ENCODE measurements at places on chromosomes 12 and 14. TPM values are rescaled to one million over a fixed set of nuclear protein-coding genes. Genes with fewer than 3 reads are reported as not detected.

DNA sequence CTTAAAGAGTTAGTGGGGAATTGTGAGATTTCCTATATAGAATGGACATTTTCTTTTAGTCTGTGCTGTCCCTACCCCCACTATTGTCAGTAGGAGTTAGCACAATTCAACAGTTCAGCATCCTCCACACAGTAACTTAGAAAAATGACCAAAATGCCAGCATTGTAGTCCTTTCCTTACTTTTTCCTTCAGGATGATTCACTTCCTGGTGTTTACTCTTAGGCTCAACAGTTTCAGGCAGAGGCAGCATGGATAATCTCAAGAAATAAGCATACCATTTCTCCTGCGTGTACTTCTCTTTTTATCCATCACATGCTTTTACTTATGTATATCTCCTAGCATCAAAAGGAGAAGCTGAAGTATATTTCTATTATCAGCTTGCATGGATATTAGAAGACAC, 683.4 kb downstream of the SLC16A7 start:
- H3K36me3 ChIP-seq: no peaks in the 10 kb centered on the region
- no peaks in the 10 kb centered on the region for H3K27me3 ChIP-seq
- H3K27ac ChIP-seq: no peak overlapping the region
- DNase-seq: no peak
- no peak overlapping the region for H3K4me3 ChIP-seq
- no peaks in the 10 kb centered on the region for H3K4me1 ChIP-seq

DNA sequence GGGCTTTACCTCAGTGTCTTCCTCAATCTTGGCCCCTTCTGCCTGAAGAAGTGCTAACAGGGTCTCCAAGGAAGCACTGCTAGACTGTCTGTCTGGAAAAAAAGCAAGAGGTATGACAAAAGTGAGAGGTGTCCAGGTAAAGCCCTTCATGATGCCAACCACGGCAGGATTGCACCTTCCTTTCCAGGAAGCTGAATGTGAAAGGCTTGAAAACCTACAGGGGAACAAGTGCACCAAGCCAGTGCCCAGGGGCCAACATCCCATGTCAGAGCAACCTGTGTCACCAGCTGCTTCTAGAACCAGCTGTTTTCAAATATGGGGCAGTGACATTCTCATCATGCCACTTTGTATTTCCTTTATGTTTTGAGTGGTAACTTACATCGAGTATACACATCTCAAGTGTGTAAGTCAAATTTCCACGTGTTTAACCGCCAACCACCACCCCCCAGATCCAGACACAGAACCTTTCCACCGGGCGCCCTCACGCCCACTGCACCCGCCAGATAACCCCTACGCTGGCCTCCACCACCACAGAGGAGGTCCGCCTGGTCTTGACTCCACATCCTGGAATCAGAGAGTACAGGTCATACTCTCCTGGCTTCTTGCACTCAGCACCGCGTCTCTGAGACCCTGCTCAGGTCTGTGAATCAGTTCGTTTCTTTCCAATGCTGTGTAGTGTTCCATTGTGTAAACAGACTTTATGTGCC, 27.3 kb downstream of the VPS37B start:
- H3K4me3 ChIP-seq: no peak overlapping the region
- no peak for DNase-seq
- H3K27me3 ChIP-seq: no peaks in the 10 kb centered on the region
- H3K27ac ChIP-seq: no peak overlapping the region
- peaks cover 33% of the 10 kb centered on the region for H3K4me1 ChIP-seq

- no peaks in the 10 kb centered on the region for H3K27me3 ChIP-seq
- H3K36me3 ChIP-seq: no peaks in the 10 kb centered on the region
- DNase-seq: no peak
- H3K4me3 ChIP-seq: no peak overlapping the region
- no peak overlapping the region for H3K27ac ChIP-seq
- H3K4me1 ChIP-seq: no peaks in the 10 kb centered on the region
These were observed 25.1 kb upstream of the BATF start for GRCh38 chr14:75497191-75497590.

DNA sequence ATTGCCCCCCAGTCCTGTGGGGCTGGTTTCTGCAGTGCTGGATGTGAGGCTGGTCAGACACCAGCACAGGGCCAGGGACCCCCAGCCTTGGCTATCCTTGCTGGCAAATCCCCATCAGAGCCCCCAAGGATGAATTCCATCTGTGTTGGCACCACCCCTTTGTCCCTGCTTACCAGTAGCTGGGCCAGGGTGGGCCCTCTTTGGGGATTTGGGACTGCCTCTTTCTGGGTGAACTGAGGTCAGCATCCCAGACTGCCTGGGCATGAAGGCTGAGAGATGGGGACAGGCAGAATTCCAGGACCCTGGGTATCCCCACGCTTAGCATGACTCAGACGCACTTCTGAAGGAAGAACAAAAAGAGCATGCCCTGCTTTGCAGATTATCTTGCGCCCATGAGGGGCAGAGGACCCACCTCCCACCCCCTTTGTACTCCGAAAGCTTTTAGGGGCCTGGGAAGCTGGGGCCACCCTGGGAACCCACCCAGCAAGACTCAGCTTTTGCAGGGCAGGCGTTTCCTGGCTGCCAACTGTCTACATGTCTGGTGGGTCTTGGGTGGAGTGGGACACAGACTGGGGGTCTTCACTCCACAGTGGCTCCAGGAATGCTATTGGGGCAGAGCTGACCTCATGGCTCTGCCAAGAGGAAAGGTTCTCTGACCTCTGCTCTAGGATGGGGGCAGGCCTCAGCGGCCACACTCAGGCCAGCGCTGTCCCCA, 26.8 kb downstream of the RFLNA start:
- no peaks in the 10 kb centered on the region for H3K27me3 ChIP-seq
- H3K4me1 ChIP-seq: no peaks in the 10 kb centered on the region
- H3K4me3 ChIP-seq: no peak overlapping the region
- no peak overlapping the region for H3K27ac ChIP-seq
- no peaks in the 10 kb centered on the region for H3K36me3 ChIP-seq
- no peak for DNase-seq

Gene TGM1
- 0.33 TPM for total RNA-seq

- no peaks in the 10 kb centered on the region for H3K27me3 ChIP-seq
- H3K36me3 ChIP-seq: no peaks in the 10 kb centered on the region
- H3K4me1 ChIP-seq: no peaks in the 10 kb centered on the region
- H3K27ac ChIP-seq: no peak overlapping the region
- H3K4me3 ChIP-seq: no peak overlapping the region
- DNase-seq: no peak
These were observed 42.2 kb upstream of the DBX2 start for GRCh38 chr12:45093051-45093450.

- no peaks in the 10 kb centered on the region for H3K36me3 ChIP-seq
- DNase-seq: no peak
- H3K27ac ChIP-seq: no peak overlapping the region
- H3K27me3 ChIP-seq: no peaks in the 10 kb centered on the region
- peaks cover 3% of the 10 kb centered on the region for H3K4me1 ChIP-seq
- no peak overlapping the region for H3K4me3 ChIP-seq
These were observed 143.4 kb upstream of the NAV3 start for GRCh38 chr12:77687321-77687720.

DNA sequence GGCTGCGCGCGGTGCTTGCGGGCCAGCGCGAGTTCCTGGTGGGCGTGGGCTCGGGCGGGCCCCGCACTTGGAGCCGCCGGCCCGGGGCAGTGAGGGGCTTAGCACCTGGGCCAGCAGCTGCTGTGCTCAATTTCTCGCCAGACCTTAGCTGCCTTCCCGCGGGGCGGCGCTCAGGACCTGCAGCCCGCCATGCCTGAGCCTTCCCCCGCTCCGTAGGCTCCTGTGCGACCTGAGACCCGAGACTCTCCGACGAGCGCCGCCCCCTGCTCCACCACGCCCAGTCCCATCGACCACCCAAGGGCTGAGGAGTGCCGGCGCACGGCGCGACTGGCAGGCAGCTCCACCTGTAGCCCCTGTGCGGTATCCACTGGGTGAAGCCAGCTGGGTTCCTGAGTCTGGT, 46.0 kb upstream of the PLEKHG3 start:
- no peaks in the 10 kb centered on the region for H3K27me3 ChIP-seq
- H3K36me3 ChIP-seq: no peaks in the 10 kb centered on the region
- no peak overlapping the region for H3K4me3 ChIP-seq
- no peak for DNase-seq
- no peak overlapping the region for H3K27ac ChIP-seq

DNA sequence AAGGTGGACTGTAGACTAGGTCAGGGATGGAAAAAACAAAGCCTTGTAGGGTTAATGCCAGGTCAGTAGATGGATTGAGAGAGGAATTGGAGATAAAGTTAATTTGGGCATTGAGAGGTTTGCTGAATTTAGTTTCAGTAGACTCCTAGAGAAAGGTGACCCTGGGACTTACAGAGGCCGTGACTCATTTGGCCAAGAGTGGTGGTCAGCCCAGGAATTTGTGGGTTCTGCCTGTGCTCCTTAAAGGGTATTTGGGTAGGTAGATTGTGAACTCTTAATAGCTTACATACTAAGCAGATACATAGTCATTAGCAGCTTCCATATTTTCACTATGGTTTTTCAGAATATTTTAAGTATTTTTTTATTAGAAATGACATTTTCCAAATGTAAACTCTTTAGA, 21.8 kb downstream of the PLEKHA5 start:
- no peaks in the 10 kb centered on the region for H3K27me3 ChIP-seq
- H3K4me3 ChIP-seq: no peak overlapping the region
- no peak for DNase-seq
- no peaks in the 10 kb centered on the region for H3K36me3 ChIP-seq
- H3K4me1 ChIP-seq: no peaks in the 10 kb centered on the region
- H3K27ac ChIP-seq: no peak overlapping the region

Gene PTHLH
- 1.8 TPM for total RNA-seq

Gene KANSL2
- 33.3 TPM for total RNA-seq

Gene CRIP2
- 8.3 TPM for total RNA-seq

DNA sequence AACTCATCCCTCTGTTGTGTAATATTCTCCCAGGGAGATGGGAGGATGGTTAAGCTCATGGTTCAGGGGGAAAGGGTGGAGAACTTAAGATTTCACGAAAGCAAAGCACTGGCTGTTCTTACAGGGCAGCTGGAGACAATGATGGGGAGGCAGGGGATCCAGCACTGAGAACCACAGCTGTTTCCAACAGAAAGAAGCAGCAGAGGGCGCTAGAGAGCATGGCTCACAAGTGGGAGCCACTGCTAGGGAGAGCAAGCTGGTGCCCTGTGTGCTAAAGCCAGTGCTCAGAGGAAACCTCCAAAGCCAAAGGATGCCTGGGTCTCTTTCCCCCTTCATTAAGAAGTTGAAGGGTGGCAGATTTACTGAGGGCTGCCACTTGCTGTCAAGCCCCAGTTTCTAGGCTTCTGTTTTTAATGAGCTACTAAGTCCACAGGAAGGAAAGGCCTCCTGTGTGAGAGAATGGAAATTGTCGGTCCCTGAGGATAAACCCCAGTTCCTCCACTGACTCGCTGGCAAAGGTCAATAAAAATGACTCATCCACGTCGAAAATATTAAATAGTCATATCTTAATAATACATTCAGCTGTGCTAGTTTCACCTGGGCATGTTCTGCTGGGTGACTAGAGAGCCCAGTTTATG, 199.7 kb downstream of the ANO2 start:
- peaks cover 5% of the 10 kb centered on the region for H3K4me1 ChIP-seq
- peak; percentile 85 for DNase-seq
- no peak overlapping the region for H3K4me3 ChIP-seq
- no peaks in the 10 kb centered on the region for H3K27me3 ChIP-seq

Gene METAP2
- total RNA-seq: 69.7 TPM

DNA sequence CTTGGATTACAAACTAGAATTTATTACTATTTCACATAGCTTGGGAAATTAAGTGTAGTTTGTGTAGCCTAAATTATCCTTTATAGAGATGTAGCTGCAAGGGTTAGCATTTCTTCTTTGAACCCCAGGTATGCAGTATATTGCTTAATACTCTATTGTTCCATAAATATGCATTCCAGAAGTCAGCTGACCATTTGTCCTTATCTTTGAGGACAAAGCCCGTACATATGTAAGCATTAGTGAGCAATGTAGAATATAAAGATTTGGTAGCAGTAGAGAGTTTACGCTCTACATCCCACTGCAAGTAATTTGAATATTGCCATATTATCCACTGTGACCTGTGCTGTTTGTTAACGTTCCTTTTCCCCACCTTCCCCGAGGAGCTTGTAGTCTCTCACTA, 26.9 kb downstream of the PPM1A start:
- peaks cover 8% of the 10 kb centered on the region for H3K4me1 ChIP-seq
- no peaks in the 10 kb centered on the region for H3K27me3 ChIP-seq
